GM12891 (cell line): ENCODE measurements at places on chromosomes 12 and 14.

DNA sequence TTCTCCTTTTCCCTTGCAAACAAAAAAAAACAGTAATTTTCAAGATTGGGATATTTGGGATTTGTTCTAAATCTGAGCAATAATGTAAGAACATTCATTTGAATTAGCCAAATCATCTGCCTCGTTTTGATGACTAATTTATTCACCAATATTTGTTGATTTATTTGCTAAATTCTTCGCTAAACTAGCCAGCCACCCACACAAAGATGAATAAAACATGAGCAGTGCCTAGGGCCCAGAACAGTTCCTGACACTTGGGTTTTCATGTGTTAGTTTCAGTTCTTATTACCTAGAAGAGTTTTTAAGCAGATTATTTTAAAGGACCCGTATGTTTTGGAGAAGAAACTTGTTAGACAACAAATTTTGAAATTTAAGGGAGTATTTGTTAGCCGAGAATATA is 1.4 kb downstream of the ETNK1 start:
- peak; percentile 13 for DNase-seq

DNA sequence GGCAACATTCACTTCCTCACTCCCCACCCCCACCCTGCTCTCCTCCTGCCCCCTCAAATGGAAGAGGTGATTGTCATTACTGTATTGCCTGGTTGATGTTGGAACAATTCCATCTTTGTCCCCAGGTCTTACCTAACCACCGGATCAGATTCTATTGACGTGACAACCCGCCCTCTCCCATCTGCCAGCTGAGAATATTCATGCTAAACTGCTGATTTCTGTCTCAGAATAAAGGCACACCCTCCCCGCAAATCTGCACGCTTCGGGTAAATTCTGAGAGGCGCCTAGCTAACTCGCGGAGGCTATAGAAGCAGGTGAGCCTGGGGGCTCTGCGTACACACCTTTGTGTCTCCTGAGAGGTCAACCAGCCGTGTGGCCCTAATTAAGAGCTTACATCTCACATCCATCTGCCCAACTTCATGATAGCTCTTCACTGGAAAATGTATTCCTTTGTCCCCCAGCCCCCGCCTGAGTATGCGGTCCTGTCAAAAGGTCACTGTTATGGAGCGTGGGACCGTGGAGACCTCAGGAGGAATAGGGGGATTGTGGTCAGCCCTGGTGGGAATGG is 1054.3 kb downstream of the VRK1 start:
- no peak for DNase-seq

DNA sequence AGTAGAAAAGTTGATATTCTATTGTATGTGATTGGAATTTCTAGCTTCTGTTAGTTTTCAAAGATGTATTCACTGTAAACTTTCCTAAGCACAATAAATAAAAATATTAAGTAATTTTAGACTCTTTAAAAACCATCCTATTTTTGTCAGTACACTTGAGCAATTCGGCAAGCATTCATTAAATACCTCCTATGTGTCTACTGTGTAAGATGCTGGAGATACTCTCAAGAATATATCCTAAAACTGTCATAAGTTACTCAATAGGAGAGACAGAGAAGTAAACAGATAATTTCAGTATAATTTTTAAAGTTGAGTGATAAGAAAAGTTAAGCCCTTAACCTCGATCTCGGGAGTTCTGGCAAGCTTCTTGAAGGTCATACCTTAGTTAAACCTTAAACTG is 46.1 kb downstream of the FANCM start:
- no peak for DNase-seq

DNA sequence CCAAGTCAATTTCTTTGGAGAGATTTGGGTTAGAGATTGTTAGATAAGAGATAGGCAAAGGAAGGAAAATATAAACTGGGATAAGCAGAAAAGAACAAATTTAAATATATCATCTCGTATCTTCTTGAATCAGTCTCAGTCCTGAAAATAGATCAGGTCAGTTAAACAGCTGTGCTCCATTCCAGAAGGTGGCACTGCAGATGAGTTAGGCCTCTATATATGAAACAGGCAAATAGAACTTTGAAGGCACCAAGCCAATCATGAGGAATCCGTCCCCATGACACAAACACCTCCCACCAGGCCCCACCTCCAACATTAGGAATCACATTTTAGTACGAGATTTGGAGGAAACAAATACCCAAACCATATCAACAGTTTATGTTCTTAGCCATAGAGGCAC is 605.5 kb upstream of the USP15 start:
- DNase-seq = no peak

- DNase-seq = no peak
Measured at GRCh38 chr14:21017528-21018245, 7.2 kb downstream of the NDRG2 start.

- no peak for DNase-seq
Measured at GRCh38 chr14:38808734-38809455, 294.1 kb downstream of the SEC23A start.

DNA sequence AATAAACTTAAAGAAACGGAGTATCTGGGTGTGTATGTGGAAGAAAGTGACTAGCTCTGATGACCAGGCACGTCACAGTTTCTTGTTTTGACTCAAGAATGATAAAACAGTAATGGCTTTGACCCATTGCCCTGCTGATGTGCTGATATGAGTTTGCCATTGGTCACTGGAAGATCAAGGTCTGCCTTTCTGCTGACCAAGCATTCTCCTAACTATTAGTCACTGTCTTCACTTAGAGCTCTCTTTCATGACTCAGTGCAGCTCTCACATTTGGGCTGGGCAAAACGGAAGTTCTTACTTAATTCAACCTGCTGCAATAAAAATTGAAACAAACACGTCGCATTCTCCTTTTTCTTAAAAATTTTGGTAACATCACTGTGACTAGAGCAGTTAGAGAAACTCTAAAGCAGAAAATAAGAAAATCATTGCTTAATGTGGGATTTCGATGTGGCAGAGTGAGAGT is 366.7 kb downstream of the BTG1 start:
- peak; percentile 9 for DNase-seq

- no peak for DNase-seq
Measured at GRCh38 chr12:69981881-69982475, 157.0 kb downstream of the MYRFL start.

- no peak for DNase-seq
Measured at GRCh38 chr12:98771811-98772752, 127.0 kb downstream of the APAF1 start.

GRCh38 chr14:90781344-90781761 is 34.9 kb downstream of the TTC7B start:
- DNase-seq = no peak

DNA sequence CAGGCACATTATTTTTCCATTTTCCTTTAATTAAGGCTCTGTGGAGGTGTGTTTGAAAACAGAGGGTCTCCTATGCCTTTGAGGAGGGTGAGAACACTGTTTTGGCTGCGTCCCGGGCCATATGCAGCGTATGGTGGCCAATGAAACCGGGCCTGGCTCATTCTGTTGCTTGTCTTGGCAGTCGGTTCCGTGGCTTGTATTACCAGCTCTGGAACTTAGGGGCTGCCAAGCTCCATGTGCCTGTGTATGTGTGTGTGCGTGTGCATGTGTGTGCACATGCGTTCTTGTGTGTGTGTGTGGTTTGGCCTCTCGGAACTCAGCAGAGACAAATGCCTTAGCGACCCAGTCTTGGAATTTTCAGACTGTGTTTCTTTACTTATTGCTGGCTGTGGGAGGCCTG is 2.7 kb downstream of the JDP2 start:
- no peak for DNase-seq

- DNase-seq = no peak
Measured at GRCh38 chr12:14408208-14408607, 42.7 kb downstream of the ATF7IP start.

- DNase-seq = no peak
Measured at GRCh38 chr14:45651890-45652289, 398.9 kb upstream of the MIS18BP1 start.

GRCh38 chr12:132618683-132619043 is at the start of gene P2RX2:
P2RX2 (plus strand) TSS chr12:132618776; CDS start chr12:132618817, 41 bp downstream.
- DNase-seq = no peak

- DNase-seq = no peak
Measured at GRCh38 chr12:25256826-25257225, 6.1 kb upstream of the KRAS start.

DNA sequence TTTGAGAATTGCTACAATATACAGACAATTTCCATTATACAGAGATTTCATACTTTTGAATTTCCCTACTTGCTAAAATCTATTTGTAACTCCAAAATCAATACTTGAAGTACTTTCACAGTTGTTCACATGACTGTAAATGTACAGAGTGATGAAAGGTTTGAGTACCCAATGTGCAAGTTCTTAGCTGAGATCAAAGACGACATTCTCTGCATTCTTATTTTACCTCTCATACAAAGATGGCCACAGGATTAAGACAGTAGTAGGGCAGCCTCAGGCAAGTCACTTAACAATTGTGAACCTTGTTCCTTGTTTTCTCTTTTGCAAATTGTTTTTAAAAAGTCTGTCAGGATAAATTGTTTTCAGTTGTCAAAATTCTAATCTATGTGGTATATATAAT is 255.9 kb upstream of the KITLG start:
- no peak for DNase-seq

DNA sequence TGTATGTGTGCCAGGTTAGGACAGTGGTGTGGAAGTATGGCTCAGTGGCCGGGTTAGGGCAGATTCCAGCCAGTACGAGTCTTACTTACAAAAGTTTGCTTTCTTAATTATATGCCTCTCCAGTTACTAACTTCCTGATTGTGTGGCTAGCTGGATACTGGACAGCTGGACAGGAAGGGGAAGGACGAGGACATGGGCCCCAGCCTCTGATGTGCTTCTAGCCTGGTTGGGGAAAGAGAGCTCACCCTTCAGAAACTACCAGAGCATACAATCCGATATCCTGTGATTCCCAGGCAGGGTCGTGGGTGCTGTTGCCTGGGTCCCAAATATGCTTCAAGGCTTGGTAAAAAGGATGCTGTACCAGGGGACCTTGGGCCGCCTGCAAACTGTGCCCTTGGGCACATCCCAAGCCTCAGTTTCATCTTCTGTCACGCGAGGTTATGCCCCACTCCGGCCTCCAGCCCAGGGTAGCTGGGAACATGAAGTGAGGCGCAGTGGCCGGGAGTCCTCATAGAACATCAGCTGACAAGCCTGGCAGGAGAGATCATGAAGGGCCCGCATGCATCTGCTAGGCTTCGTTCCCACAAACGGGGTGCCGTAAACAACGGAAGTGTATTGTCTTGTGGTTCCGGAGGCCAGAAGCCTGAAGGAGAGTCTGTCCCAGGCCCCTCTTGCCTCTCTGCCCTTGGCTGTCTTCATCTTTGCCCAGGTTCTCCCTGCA is 23.2 kb upstream of the RIN3 start:
- DNase-seq = no peak

DNA sequence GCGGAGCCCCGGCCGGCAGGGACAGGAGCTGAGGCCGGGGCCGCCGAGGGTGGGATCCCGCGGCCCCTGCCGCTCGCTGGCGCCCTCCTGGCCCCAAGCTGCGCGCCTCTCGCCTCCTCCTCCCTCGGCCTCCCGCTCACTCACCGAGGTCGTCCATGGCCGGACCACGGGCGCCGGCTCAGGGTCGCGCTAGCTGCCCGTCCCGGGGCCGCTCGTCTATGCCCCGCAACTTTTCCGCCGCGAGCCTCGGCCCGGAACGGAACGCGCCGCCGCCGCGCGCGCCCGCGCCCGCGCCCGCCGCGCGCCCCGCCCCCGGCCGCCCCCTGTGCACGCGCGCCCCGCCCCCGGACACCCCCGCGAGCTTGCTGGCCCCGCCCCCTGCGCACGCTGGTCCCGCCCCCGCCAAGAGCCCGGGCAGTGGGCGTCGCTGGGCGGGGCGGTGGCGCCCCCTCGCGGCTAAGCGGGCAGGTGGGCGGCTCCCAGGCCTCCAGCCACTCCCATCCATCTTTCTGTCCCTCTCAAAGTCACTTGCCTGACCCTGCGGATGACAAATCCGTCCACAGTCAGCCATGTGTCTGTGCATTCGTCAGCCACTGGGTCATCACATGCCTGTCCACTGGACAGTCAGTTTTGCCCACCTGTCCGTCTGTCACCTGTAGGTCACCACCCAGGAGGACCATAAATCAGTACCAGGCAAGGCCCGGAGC is at the start of gene PXN:
PXN (minus strand) TSS at position 258 of the 707 bp plus-strand sequence; CDS start at position 157, 101 bp downstream.
- peak; percentile 84 for DNase-seq

DNA sequence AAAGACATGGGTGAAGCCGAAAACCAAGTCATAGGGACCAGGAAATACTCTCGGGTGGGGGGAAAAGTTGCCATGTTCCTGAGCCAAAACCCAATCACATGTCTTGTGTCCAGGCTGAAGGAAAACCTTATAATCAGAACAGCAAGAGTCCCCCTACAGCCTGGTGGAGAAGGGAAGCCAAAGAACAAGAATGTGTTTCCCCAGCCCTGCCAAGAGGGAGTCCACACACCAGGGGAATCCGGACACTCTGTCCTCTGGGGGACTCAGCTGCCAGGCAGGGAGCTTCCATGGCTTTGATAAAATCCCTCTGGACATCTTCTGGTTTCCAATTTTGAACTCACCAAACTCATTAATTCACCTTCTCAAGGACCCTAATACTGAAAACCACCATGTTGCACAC is 273.0 kb downstream of the FOXN3 start:
- no peak for DNase-seq

- no peak for DNase-seq
Measured at GRCh38 chr12:98227162-98227561, 288.2 kb upstream of the TMPO start.

DNA sequence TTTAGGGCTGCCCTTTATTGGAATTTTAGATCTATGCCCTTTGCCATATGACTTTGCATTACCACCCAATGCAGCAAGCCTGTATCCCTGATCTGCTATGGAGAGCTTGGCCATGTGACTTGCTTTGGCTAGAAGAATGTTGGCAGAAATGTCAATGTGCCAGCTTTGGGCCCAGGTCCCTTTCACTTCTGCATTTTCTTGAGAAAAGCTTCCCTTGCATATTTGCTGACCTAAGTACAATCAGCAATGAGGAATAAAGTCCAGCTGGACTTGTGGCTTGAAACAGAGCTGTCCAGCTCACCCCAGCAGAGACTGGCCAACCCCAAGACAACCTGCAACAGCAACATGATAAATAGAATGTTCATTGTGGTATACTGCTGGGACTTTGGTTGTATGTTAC is 135.9 kb downstream of the PAH start:
- no peak for DNase-seq

DNA sequence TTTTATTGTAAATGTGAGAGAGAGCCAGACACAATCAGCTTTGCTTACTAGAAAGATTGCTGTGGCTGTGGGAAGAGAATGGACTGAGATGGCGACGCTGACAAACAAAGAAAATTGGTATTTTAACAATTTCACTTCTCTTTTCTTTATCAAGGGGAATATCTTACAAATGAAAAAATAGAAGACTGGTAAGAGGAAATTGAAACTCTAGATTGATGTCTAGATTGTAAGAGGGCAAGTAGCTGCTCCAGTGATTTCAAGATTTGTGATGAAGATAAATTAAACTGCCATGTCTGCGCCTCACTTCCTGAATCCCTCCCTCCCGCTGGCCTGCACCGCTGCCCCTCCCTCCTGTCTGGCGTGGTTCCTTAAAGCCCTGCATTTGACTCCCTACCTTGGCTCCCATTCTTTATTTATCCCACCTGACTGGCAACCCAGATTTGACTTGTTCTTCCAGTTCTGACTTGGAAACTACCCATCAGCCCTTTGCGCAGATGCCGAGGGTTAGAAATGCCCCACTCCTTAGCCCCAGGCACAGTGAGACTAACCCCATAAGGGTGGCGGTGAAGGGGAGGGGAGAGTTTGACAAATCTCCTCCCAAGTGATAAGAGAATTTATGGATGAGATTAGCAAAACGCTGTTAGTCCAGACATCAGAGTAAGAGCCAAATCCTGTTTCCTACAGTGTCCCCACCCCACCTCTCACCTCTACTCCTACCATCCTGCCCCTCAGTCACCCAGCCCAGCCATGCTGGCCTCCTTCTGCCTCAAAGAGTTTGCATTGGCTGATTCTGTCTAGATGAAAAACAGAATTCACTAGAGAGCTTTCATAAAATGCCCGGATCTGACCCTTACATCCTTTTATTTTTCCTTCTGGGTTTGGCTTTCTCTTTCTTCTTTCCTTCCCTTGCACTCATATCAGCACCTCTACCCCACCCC is 125.3 kb upstream of the ATF7IP start:
- DNase-seq = no peak
